ENCODE measurements at places on chromosomes 5 and 9. TPM values are rescaled to one million over a fixed set of nuclear protein-coding genes. Genes with fewer than 3 reads are reported as not detected.

Gene MYMK
- not detected for total RNA-seq

Gene ACTBL2
- not detected for total RNA-seq

DNA sequence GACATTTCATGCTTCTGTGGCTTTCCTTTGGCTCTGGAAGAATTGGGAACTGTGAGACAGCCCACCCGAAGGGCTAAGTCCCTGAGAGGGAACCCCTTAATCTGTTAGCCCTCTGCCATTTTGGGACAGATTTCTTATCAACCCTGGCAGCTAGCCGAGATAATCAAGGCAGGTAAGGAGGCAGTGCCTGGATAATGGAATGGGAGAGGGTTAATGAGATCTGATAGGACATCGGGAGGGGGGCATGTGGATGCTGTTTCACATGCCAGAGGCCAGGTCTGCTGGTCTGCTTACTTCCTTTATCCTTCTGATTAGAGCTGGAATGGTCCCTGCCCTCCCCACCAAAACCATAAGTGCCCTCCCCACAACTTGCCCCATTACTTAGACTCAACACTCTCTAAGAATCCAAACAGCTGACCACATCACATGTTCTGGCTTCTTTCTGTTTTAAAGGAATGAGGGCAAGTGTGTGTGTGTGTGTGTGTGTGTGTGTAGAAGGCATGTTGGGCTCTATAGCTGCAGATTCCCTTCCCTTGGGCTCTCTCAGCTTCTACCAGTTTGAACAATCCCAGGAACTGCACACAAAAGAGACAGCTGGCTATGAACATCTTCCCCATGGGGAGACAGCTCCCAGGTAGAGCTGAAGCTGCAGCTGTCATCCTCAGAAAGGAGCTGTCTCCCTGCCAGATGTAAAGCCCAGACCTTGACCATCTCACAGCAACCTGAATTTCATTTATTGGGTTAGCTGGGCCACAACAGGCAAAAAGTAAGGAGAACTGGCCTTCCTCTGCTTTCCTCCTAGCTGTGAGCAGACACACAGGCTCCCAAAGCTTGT, 221.3 kb downstream of the PIK3R1 start:
- no peak for DNase-seq

DNA sequence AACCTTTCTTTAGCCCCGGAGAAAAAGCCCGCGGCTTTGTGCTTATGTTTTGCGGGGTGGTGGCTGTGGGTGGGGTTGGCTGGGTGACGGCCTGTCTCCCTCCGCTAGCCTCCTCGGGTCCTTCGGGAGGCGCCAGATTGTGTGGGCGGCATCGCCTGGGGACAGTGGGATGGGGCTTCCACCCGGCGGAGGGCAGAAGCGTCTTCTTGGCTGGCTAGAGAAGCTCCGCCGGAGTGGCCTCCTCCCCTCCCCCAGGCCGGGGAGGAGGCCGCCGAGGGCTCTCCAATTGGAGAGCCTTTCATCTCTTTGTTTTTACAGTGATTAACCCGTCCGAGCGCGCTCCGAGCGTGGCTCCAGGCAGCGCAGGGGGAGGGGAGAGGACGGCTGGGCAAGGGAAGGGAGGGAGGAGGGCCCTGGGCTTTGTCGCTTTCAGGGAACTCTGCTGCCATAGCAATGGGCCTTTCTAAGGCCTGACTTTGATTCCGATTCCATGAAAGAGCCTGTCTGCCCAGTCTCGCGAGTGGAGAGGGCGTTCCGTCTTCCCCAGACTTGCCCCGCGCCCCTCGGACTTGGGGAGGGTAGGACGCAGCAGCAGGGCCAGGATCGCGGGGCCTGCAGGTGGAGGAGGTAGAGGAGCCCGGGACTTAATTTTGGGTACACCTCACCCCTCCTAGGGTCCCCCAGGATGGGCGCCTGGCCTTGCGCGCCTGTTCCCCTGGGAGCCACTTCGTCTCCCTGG, 36.7 kb upstream of the TIFAB start:
- DNase-seq: peak; percentile 73

DNA sequence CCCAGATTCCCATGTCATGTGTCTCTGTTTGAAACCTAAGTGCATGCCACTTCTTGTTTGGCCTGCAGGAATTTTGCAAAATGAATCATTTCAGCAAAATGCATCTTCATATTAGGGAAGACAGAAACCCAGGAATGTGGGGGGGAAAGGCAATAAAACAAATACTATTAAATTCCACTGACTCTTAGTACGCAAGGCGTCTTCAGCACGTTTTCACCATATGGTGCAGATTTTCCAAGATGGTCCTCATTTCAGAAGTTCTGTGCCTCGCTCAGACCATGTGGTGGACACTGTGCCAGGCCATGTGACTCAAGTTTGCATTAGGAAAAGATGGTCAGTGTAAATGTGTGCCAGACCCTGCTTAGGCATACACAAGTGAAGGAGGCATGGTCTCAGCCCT, 184.0 kb downstream of the ACTL7B start:
- no peak for DNase-seq

DNA sequence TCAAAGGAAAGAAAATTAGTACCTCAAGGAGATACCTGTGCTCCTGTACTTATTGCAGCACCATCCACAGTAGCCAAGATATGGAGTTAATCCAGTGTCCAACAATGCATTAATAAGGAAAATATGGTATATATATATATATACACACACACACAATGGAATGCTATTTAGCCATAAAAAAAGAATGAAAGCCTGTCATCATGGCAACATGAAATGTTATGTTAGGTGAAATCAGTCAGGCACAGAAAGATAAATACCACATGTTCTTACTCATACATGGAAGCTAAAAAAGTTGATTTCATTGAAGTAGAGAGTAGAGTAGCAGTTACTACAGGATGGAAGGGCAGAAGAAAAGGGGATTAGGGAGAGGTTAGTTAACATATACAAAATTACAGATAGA, 601.5 kb downstream of the ANXA1 start:
- DNase-seq: no peak

- no peak for DNase-seq
Observed at GRCh38 chr9:72188232-72188631, 39.0 kb downstream of the GDA start.

DNA sequence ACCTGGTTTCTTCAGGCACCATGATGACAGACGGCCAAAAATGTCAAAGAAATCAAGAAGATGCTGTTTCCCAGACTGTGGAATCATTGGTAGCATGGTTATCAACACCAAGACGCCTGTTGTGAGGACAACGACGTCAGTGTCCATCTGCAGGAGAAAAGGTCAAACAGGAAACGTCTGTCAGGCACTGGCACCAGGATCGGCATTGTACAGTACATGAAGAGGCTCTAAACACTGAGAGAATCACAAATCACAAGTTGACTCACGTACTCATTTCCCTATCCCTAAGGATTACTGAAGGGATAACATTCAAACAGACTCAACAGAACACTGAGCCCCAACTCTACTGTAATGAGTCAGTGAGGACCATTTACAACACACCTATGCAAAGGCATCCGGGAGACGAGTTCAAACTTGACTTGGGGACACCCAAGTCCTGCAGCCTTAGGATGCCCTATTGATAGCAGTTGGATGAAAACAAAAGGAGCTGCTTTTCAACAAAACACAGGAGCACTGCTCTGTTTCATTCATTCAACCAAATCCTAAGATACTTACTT, 21.0 kb downstream of the TSC1 start:
- no peak for DNase-seq

DNA sequence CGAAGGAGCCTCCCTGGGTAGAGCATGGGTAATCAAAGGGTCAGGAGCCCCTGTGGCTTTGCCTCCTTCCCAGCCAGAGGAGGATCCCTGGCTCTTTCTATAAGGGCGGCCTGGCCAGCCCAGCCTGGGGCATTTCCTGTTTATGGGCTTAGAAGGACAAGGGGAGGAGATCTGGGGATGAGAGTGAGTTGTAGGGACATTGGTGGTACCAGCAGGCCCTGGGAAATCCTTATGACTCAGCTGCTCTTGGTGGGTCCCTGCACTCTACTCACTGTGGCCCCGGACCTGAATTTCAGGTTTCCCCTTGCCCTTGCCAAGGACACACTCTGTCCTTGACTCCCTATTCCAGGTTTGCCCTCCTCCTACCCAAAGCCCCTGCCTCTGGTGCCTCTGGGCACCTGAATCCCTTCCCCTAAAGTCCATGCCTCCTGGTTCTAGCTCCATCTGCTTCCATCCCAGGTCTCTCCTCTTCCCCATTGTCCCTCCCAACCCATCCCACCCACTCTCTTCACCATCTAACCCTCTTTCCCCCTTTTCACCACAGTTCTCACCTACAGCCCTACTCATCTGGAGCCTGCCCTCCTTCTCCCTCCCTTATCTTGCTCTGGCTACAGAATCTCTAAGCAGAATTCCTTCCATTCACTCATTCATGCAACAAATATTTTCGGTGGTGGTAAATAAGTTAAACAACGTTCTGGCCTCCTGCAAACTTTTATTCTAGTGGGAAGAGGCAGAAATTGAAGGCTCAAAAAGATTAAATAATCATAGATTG, 34.9 kb downstream of the PCDH1 start:
- peak; percentile 58 for DNase-seq

Gene FBXL17
- total RNA-seq: 14.0 TPM

- DNase-seq: no peak
Observed at GRCh38 chr5:59609501-59610265, 283.8 kb downstream of the PDE4D start.

DNA sequence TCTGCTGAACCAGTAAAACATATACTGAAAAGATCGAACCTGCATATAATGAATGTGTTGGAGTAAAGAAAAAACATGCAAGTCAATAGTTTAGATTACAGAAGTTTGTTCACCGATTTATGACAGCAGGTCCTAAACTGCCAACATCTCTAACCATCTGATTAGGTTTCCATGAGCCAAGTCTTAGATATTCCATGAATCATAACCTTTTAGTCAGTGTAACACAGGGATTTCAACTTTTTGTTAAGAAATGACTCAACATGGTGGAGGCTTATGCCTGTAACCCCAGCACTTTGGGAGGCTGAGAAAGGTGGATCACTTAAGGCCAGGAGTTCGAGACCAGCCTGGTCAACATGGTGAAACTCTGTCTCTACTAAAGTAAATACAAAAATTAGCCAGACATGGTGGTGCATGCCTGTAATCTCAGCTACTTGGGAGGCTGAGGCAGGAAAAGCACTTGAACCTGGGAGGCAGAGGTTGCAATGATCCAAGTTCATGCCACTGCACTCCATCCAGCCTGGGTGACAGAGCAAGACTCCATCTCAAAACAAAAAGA, 38.7 kb downstream of the APC start:
- DNase-seq: no peak

DNA sequence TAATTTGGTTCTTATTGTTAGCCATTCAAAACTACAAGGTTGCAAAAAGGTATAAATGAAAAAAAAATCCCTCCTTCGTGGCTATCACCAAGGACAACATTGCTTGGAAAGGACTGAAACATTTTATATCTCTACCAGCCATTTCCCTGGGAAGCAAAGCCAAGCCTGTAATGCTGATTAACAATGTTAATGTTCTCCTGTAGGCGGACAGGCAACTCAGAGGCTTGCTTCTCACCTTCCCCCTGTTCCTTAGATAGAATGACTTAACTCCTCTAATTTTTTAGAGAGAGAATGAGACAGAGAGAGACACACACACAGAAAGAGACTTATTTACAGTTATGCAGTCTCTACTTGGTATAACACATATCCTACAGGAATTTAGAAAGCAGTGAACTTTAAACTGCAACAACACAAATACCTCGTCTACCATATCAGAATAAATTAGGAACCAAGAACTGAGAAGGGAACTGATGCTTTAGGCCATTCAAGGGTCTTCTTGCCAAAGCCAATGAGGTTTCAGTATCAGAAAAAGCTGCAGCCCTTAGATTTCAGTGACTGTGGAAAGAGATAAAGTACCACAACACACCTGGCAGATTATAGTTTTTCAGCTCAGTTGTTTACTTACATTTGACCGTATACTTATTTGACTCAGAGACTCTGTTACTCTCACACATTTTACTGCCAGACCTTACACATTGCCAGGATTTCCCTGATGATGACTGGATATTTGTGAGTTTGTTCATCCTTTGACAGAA, 20.9 kb upstream of the MAN2A1 start:
- DNase-seq: no peak

Gene PCDHGA3
- 1.7 TPM for total RNA-seq
